Regular cardiac myocyte (primary cell): ENCODE measurements at places on chromosomes 1 and 21. TPM values are rescaled to one million over a fixed set of nuclear protein-coding genes. Genes with fewer than 3 reads are reported as not detected.

Gene MAN1C1
- total RNA-seq: 0.38 and 6.5 TPM in 2 replicates

Gene AGMAT
- total RNA-seq: 1.7 and 2.7 TPM in 2 replicates

Gene OR6K3
- total RNA-seq: not detected in 2 replicates

Gene LGR6
- total RNA-seq: not detected in 2 replicates

Gene TCHH
- under 0.01 TPM in 1 of 2 replicates, not detected in the other for total RNA-seq

Gene MANEAL
- total RNA-seq: 0.38 and 0.56 TPM in 2 replicates

Gene KRTAP12-2
- total RNA-seq: not detected in 2 replicates

Gene MIXL1
- total RNA-seq: not detected in 2 replicates

Gene ACTL8
- 0.19 TPM in 1 of 2 replicates, not detected in the other for total RNA-seq

Gene TNN
- total RNA-seq: not detected in 2 replicates

Gene AIRE
- total RNA-seq: 0.28 TPM in 1 of 2 replicates, not detected in the other

Gene WNT3A
- total RNA-seq: not detected in 2 replicates

Gene HORMAD1
- total RNA-seq: 0.19 and 0.28 TPM in 2 replicates

Gene DIO1
- not detected in 2 replicates for total RNA-seq

Gene LRRN2
- total RNA-seq: not detected in 2 replicates

Gene C1orf226
- total RNA-seq: 0.19 and 0.56 TPM in 2 replicates

Gene CD34
- total RNA-seq: 0.38 and 0.56 TPM in 2 replicates

Gene RGS8
- total RNA-seq: 0.28 TPM in 1 of 2 replicates, not detected in the other

Gene VAMP3
- 72.3 and 82.9 TPM in 2 replicates for total RNA-seq
